ENCODE measurements at places on chromosomes 6 and 20.

DNA sequence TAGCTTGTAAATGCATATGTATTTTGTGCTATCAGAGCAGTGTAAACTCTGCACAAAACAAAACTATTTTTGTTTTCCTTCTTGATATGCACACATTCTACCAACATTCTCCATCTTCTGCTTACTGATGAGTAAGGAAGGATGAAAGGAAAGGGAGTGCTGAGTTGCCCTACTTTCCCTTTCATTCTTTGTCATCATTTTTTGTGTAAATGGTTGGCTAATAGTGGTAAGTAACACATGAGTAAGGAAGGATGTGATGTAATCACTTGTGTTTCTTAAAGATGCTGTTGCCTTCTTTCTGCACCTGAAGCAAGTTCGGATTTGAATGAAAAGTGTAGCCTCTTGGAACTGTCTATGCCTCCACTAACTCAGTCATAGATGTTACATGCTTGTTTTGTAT, 4.6 kb upstream of the REV3L start:
- no peak for DNase-seq

DNA sequence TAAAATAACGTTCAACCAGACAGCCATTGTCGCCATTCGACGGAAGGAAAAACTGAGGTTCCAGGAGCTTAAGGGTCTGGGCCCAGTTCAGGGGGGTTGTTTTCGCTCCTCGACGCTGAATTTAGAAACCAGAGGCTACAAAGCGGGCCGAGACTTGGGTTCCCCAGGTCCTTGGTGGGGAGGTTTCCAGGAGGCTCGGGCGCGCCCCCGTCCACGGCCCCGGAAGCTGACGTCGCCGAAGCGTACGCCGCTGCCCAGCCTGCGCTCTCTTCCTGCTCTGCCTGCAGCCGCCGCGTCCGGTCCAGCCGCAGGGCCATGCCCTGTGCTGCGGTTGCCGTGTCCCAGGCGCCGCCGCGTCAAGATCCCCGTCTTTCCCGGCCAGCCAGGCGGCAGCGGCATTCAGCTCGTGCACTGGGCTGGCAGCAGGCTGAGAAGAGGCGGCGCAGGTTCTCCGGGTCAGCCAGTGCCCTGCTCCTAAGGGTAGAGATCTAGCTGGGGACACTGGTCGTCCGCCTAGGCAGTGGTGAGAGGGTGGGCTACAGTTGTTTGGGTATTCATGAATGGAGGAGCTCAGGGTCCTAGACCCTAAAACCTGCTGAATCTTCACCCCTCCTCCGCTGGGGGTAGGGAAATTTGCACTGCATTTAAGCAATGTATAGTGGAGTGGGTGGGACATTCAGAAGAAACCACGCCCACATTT, 901 bp upstream of the TRIM26 start:
- peak; percentile 96 for DNase-seq

DNA sequence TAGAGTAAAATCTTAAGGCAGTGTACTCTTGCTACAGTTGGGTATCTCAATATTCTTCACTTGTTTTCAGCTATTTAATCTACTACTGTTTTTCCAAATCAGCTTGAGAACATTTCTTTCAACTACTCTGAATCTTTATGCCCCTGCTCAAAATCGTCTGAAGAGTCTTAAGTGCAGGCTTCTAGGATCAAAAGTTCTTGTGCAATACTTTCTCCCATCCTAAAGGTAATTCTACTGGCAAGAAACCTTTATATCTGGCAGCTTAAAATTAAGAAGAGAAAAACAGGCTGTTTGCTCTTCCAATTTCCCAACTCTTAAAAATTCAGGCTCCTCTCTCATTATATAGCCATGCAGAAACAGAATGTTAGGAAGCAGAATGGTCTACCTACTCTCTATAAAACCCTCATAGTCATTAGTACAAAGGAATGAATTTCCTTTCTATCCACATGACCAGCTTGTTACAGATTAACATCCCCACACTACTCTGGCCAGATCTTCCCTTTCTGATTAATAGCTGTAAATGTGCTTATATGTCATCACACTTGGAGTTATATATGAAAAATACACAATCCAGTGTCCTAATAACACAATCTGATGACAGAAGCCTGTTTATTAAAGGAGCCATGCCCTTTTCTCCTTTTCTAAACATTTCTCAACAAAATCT, 122.2 kb upstream of the FAM184A start:
- DNase-seq, result no peak

GRCh38 chr20:63141531-63141930, 74.4 kb downstream of the YTHDF1 start:
- DNase-seq, result no peak

DNA sequence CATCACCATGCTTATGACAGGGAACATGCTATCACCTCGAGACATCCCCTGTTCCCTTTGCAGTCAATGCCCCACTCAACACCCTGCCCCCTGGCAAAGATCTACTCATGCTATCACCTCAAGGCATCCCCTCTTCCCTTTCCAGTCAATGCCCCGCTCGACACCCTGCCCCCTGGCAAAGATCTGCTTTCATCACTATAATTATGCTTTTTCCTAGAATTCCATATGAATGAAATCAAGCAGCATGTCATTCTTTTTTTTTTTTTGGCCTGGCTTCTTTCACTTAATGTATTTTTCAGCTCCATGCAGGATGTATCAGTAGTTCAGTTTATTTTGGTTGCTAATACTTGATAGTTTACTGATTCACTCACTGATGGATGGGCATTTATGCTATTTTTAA, 554.9 kb downstream of the CDH26 start:
- no peak for DNase-seq

- DNase-seq, result no peak
These were observed 267.0 kb downstream of the TMEM242 start for GRCh38 chr6:157056275-157056674.

DNA sequence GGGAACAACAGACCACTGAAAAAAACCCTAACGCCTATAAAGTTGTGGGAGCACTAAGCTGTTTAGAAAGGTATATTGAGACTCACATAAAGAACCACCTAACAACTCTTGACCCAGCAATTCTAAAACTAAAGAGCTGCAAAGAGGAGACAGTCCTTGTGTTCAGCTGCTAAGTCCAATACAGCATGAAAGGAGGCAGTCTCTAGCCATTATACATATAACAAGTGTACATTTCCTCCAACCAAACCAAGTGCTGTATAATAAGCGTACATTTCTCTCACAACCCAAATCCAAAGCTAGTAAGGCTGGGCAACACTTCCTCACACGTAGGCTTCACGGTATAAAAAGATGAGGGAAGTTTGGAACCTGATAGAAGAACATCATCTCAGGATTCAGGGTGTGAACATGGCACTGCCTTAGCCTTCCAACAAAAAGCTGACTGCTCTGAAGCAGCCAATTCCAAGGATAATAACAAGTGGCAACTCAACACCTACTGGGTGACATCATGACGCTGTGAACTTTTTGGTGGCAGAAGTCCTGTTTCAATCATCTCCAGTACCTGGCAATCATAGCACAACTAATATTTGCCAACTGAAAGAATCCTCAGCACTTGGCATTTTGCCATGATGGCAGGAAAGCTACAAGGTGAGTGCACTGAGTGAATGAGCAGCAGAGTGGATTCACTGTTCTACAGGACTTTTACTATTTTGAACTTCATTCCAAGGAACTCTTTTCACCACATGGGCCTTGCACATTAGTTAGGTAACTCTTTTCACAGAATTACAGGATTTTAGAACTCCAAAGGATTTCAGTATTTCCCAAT, 16.6 kb downstream of the TBC1D20 start:
- no peak for DNase-seq

DNA sequence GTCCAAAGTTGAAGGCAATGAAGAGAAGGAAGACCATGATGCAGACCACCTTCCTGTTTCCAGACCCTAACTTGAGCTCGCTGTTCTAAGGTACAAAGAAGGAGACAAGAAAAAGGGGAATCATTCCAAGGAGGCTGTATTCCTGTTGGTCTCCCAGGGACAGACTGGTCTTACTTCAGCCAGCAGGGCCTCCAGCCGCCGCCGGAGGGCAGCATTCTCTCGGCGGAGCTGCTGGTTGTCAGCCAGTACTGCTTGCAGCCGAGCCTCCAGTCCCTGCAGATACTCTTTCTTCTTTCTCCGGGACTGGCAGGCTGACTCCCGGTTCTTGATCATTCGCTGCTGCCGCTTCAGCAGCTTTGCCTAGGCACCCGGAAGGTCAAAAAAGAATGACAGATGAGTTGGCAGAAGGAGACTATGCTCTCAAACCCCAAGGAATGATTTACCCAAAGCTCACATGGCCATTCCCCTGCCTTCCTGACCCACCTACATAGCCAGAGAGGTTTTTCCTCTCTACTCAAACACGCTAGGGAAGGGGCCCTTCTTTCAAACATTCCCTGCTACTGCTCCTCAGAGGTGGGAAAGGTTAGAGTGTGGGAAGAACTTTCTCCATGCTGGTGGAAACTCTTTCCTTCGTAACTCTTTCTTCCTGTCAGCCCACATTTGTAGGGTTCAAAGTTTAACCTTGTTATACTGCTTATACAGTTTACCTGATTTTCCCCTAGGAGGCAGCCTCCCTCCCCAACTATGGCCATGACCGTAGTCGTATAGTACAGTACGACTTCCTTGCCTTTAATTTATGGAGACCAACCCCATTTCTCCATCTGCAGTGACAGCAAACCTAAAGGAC, 9.0 kb downstream of the ATF6B start:
- peak; percentile 94 for DNase-seq

GRCh38 chr20:53402233-53403005, 191.2 kb downstream of the ZNF217 start:
- no peak for DNase-seq

GRCh38 chr6:47032974-47033765, 9.0 kb downstream of the ADGRF1 start:
- DNase-seq, result no peak

- no peak for DNase-seq
These were observed 175.8 kb upstream of the LRFN2 start for GRCh38 chr6:40762981-40763380.

GRCh38 chr6:41706876-41707564, 28.4 kb downstream of the TFEB start:
- no peak for DNase-seq

DNA sequence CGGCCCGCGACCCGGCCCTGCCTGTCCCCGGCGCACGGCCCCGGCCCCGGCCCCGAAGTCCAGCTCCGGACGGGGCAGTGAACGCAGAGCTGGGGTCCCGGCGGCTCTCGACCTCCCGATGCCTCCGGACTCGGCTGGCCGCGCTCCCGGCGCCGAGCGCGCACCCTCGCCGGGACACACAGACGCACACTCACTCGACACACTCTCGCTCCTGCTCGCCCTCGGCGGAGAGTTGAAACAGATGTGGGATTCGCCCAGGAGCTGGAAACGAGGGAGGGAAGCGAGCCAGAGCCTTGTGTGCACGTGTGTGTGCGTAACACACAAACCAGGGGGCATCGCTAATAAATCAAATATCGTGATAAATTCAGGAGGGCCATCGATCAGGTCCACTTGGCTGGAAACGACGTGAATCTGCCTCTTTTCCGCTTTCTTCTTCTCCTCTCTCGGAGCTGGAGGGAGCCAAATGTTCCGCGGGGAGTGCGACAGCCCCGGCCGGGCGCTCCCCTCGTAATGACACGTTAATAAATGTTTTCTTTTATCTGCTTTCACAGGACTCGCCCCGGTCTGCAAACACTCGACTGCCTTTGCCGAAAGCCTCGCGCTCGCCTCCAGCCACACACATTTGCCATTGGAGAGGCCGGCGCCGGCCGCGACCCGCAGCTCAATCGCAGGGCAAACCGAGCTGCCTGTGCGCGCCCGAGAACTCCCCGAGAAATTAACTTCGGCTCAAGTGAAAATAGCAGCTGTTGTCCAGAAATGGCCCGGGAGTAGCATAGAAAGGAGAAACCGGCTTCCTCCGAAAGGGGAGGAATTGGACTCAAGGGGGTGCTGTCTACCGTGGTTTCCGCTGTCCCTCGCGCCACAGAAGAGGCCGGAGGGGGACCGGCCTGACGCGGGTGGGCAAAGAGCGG, 828 bp upstream of the SULF2 start:
- DNase-seq, result peak; percentile 96

GRCh38 chr6:32666420-32667300, at the start of gene HLA-DQB1:
TSS of gene HLA-DQB1 (minus strand) at chr6:32666657. CDS start at chr6:32666607, 50 bp downstream.
- DNase-seq, result peak; percentile 61

Measured in kidney (tissue), 22 donors.